Prostate gland (tissue), 2 donors: ENCODE measurements at places on chromosomes 2 and 18. TPM values are rescaled to one million over a fixed set of nuclear protein-coding genes. Genes with fewer than 3 reads are reported as not detected.

Gene DUSP19
- 2.5 TPM for total RNA-seq

Gene NGEF
- total RNA-seq: 19.0 TPM

Gene CCDC148
- 1.6 TPM for total RNA-seq

Gene GPR39
- 3.6 TPM for total RNA-seq

DNA sequence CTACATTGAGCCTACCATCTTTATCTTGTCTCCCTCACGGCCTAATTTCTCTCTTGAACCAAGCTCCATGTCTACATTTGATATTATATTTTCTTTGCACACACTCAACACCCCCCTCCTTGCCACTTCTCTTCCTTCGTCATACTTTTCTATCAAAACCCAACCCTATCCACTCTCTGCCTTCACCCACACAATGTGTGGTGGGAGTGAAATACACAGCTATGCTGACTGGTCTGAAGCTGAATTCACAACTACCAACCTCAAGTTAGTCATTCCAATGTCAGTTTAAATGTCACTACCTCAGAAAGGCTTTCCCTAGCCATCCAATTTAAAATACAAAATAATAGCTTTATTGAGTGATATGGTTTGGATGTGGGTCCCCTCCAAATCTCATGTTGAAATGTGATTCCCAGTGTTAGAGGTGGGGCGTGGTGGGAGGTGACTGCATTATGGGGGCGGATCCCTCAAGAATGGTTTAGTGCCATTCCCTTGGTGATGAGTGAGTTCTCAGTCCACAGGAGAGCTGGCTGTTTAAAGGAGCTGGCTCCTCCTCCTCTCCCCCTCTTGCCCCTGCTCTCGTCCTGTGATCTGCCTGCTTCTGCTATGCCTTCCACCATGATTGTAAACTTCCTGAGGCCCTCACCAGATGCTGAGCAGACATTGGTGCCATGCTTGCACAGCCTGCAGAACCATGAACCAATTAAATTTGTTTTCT lies 112.1 kb downstream of the DTNB start:
- no peak for DNase-seq

GRCh38 chr2:100936070-100936741 lies 65.9 kb upstream of the RPL31 start:
- DNase-seq: no peak

GRCh38 chr2:240123821-240124650 lies 12.1 kb downstream of the COPS9 start:
- DNase-seq: no peak

GRCh38 chr2:64781711-64782390 lies 128.1 kb upstream of the SERTAD2 start:
- DNase-seq: no peak

GRCh38 chr2:216692636-216693413 lies 2.5 kb downstream of the IGFBP5 start:
- DNase-seq: peak; percentile 53

DNA sequence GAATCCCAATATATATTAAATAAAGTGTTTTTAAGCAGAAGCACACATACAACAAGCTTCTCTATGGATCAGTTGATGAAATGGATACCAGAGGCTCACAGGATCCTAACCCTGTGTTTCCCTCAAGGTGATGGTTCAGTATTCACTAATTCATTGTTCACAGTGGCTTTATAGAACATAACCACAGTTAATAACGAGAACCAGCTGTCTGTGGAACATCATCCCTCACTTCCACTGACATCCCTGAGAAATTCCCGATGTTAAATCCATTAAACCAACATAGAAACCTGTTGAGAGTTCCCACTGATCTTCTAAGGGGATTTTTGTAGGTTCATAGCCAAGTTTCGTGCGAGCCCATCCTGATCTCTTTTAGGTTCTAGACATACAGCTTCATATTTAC lies 29.0 kb downstream of the CCDC195 start:
- DNase-seq: no peak

GRCh38 chr2:108193251-108193650 lies 46.5 kb upstream of the SULT1C3 start:
- no peak for DNase-seq

DNA sequence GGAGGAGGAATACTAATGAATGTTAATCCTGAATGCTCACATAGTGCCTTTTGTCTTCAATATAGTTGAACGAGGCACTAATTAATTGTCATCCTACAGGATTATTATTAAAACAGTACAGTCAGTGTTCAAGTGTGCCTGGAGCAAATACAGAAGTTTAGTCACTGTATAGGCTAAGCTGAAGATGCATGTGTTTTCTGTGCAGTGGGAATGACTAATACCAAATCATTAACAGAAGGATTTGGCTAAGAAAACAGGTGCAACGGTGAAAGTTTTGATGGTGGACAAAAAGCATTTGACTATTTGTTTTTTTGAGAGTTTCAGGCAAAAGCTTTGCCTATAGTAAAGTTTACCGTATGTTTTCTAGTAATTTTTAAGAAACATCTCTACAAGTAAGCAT lies 62.8 kb downstream of the DCC start:
- DNase-seq: no peak

GRCh38 chr2:86764661-86765309 lies 25.9 kb downstream of the CD8A start:
- no peak for DNase-seq
